EH (cell line): ENCODE measurements at places on chromosomes 3 and 15.

DNA sequence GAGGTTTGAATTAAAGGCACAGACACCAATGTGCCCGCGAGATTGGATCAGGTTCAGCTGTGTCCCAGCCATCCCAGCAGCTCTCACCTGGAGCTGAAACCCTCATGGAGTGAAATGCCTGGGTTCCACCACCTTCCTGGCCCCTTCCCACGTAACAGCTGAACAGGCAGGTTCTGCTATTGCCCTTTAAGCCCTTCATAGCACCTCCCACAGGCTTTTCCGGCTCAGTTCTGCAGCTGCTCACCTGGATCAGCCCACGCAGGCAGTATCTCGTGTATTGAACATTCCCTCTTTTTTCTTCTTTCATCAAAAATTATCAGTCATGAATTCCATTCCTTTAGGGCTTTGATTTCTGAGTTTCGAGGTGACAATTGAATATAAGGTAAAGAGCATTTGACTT, 129.8 kb downstream of the SLC9A9 start:
- DNase-seq = no peak

- no peak for DNase-seq
Measured at GRCh38 chr3:128933213-128933921, 53.9 kb downstream of the ACAD9 start.

DNA sequence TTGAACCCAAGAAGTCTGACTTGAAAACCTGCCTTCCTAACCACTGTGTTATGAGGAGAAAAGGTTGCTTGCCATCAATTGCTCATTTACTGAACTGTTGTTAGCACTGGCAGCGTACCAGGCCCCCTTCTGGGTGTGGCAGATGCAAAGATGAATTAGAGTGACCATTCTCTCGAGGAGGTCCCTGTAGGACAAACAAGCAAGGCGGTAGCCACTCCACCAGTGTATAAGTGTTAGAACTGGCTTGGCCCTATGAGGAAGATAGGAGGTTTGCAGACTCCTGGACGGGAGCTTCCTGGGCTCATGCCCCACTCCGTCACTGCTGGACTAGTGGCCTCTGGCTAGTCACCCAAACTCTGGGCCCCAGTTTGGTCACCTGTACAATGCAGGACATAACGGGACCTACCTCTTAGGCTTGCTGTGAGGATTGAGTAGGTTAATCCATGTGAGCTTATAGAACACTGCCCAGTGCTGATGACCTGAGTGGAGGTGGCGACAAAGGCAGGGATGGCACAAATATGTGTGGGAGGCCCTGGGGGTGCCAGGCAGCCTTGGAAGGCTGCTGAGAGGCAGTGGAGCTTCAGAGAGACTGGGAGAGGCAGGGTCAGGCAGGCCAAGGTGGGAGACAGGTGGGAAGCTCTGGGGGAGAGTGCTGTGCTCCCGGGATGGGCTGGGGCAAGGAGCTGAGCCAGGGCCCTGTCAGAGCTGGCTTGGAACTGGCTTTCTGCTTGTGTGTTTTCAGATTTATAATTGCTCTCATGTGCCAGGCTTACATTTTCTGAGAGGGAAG, 145.9 kb downstream of the DNAJB8 start:
- no peak for DNase-seq

- DNase-seq = no peak
Measured at GRCh38 chr3:12357456-12357855, 68.6 kb downstream of the PPARG start.

DNA sequence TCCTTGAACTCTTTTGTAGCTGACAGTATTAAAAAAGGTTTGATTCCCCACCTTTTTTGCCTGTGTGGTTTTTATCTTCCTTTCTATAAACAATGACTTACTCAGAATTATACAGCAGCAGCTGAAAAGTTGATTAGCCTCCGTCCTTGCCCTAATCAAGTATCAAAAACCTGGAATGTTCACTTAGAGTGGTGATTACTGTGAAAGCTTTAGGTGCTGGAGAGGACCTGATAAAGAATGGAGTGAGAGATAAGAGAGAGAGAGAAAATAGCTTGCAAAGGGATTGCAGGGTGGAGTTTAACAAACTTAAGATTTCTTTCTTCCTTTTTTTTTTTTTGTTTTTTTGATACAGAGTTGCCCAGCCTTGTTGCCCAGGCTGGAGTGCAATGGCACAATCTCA, 6.7 kb downstream of the CGNL1 start:
- DNase-seq = no peak

DNA sequence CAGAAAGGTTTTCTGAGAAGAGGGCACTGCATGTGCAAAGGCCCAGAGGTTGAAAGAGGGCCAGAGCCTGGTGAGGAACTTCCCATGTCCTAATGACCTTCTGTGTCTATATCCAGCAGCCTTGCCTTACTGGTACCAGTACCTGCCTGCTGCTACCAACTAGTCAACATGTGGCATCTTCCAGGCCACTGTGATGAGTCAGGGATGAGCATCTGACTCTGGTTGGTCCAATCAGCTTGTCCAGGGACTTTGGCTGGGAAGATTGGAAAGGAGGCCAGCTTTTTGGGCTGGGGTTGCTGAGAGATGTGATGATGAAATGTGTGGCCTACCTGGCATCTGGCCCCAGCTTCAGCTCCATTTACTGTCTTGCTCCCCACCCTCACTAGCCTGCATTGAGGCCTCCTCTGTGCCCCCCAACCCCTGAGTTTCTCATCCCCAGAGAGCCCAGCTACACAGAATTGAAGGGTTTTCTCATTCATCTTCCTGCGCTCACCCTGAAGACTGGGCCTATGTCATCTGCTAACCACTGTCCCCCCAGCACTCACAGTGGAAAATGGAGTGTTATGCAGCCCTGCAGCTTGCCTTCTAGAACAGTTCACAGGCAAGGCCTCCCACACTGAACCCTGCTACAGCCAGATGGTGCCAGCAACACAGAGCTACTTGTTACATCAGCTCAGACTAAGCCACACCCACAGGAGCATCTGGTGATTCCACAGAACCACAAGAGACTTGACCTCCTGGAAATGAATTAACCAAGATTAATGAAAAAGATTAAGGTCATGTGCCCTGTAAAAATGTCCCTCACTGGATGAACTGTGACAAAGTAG, 1.3 kb upstream of the TWF2 start:
- peak; percentile 91 for DNase-seq

GRCh38 chr3:48679411-48680391, 6.0 kb downstream of the NCKIPSD start:
- DNase-seq = no peak

DNA sequence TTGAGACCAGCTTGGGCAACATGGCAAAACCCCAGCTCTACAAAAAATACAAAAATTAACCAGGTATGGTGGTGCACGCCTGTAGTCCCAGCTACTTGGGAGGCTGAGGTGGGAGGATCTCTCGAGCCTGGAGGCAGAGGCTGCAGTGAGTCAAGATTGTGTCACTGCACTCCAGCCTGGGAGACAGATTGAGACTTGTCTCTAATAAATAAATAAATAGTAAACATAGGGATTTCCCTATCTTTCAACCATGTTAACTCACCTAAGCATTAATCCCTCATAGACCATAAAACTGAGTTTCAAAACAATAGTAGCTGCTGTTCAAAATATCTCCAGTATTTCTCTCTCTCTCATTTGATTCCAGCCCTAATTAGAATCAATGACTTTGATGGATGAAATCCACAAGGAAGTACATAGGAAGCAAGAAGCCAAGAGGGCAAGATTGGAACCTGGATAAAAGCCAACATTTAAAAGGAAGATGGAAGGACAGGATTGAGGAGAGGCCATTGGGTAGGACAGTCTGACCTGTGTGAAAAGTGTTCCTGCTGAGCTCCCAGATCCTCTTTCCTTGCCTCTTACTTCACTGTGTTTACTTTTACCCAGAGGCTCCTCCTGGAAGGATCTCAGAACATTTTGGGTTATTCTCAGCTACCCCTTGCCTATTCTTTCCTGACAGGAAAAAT, 12.4 kb upstream of the TTBK2 start:
- no peak for DNase-seq

- no peak for DNase-seq
Measured at GRCh38 chr15:88894348-88894818, 961 bp downstream of the HAPLN3 start.

DNA sequence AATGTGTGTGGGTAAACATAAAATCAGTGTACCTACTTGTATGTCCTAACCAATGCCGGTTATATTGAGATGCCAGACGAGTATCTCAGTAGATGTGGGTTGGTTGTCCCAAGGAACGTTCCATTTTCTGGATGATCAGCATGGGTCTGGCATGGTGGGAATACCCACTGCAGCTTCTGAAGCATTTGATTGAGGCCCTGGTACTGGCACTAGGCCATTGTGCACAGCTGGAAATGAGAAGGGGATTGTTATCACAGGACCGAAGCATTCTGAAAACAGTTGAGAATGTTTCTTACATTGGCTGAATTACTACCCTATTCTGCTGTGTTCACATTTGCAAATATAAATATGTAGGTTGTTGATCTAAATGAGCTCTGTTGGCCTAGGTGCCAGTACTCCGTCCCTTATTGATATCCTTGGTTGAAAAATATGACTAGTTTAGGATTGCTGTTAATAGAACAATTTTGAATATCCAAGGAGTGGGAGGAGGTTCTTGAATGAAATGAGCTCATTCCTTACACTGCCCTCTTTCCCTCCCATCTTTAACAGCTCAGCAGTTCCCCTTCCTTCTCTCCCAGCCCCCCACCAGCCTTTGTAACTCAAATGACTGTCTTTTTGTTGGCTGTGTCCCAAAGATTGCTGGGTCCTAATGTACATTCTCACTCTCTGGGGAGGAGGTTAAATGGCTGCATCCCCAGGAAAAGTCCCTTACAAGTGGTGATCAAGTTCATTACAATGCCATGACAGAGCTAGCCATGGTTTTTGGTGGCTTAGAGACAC, 293.3 kb upstream of the TPM1 start:
- peak; percentile 68 for DNase-seq

DNA sequence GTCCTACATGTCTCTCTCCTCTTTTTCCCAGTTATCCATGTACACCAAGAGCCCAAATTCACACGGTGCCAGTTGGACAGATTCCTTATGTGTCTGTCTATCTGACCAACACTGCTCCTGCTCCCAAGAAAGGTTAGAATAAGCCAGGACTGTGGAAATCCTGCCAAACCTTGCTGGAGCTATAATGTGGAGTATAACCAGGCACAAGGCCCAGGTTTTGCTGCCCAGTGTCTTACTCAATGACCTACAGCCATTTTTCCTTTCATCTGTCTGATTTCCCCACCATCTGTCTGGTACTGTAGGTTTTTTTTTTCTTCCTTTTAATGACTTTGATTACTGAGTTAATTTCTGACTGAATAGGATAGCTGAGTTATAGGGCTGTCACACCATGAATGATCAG, 26.5 kb upstream of the MINDY4B start:
- DNase-seq = no peak

GRCh38 chr3:180693656-180694055, 14.4 kb upstream of the CCDC39 start:
- no peak for DNase-seq

- no peak for DNase-seq
Measured at GRCh38 chr3:19702416-19703078, 231.5 kb downstream of the EFHB start.

- no peak for DNase-seq
Measured at GRCh38 chr3:197345390-197345789, 47.0 kb upstream of the DLG1 start.

GRCh38 chr3:6861625-6862000, 698 bp downstream of the GRM7 start:
- DNase-seq = no peak

- DNase-seq = no peak
Measured at GRCh38 chr3:79737530-79737929, 30.3 kb downstream of the ROBO1 start.

DNA sequence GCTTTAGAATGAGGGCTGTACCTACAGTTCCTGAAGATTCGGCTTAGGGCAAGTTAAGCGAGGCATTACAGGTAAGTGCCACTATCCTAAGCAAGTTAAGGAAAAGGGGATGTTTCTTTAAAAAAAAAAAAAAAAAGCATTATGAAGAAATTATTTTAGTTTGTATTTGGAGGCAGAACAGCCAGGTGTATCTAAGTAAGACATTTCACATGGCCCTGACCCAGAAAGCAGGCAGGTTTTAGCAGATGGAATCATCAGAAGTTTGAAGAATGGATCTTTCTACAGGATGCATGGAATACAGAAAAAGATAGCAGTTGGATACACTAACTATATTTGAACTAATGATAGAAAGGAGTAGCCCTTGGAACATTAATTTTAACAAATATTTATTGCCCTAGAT, 105.6 kb downstream of the OSBPL10 start:
- DNase-seq = no peak

DNA sequence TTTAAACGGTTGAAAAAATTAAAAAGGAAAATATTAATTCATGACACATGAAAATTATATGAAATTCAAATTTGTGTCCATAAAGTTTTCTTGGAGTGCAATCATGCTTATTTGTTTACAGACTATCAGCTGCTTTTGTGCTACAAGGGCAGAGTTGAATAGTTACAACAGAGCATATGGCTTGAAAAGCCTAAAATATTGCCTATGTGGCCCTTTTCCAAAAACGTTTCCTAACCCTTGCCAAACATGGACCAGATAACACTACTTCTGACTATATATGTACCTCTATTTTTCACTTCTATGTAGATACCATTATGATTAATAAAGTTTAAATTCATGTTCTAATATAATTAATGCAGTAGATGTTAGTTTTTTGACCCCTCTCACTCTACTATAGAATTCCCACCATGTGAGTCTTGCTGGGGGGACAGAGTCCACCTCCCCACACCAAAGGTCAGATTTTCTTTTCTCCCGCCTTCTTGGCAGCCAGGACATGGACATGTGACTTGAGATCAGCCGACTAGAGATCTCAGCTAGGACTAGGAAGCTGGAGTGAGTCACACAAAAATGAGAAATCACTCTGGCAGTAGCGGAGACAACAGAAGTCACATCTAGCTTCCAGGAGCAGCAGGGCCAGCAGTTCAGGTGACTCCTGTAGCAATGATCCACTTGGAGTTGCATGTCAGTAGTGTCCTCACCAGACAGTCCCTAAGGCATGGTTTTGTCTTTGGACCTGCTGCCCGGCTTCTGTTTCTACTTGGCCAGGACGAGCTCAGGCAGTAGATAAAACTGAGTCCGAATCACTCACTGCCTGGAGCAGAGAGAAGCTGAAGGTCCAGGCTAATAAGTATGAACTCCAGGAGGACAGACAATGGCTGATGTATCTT, 22.4 kb downstream of the CIAO2A start:
- DNase-seq = peak; percentile 89

- no peak for DNase-seq
Measured at GRCh38 chr3:58434511-58434910, 879 bp upstream of the PDHB start.

DNA sequence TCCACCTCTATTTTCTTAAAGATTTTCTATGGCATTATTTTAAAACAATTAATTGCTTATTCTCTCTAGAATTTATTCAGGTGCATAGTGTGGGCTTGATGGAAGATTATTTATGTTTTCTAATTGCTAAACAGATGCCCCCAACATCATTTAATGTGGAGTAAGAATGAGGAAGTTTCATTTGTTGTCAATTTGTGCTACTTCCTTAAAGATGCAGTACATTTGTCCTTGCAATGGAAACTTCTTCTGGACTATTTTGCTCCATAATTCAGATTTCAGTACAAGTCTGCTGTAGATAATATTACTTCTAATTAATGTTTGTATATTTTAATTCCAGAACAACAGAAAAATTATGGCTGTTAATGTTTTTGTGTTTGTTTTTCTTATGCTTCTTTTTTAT, 104.8 kb downstream of the TGFBR2 start:
- no peak for DNase-seq
